Left renal pelvis (tissue), 4 donors: ENCODE measurements at places on chromosomes 5 and 9.

DNA sequence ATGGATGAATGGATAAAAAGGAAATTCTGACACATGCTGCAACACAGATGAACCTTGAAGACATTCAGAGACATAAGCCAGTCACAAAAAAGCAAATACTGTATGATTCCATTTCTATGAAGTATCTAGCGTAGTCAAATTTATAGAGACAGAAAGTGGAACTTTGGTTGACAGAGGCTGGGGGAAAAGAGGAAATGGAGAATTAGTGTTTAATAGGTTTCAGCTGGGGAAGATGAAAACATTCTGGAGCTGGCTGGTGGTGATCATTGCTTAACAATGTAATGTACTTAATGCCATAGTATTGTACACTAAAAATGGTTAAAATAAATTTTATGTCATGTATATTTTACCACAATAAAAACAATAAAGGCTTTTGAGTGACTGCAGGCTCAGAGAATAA is 24.2 kb downstream of the PPIC start:
- no peak for DNase-seq

DNA sequence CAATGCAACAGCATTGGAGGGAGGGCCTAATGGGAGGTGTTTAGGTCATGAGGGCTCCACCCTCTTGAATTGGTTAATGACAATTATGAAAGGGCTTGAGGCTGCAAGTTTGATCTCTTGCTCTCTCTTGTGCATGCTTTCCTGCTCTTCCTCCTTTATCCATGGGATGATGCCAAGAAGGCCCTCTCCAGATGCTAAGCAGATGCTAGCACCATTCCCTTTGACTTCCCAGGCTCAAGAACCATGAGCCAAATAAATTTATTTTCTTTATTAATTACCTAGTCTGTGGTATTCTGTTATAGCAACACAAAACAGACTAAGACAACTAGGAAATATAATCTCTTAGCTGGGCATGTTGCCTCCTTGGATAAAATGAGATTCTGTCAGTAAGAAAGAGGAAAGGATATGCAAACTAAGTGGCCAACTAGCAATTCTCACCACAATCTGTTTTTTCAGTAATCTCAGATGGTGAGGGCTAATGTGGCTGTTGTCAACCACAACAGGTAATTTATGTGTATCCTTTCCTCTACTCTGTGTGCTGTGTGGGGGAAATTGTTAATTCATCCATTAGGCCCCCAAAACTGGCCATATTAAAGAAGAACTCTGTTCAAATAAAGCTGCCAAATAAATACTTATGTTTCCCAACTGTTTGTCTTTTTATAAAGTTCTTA is 269.1 kb upstream of the CD180 start:
- DNase-seq = no peak

DNA sequence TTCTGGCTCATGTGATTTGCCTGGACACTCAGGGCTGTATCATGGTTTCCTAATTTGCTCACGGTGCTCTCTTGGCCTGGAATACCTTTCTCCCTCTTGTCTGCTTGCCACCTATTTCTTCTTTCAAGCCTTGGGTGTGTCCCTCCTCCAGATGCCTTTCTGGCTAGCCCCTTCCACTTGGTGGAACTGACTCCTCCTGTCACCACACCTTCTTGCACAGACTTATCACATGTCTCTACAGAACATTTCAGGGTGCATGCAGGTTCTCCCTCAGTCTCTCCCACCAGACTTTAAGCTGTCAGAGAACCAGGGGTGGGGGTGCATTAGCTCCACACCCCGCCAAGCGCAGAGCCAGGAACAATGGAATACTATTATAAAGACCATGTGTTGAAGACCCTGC is 1.9 kb downstream of the TBC1D2 start:
- DNase-seq = no peak

DNA sequence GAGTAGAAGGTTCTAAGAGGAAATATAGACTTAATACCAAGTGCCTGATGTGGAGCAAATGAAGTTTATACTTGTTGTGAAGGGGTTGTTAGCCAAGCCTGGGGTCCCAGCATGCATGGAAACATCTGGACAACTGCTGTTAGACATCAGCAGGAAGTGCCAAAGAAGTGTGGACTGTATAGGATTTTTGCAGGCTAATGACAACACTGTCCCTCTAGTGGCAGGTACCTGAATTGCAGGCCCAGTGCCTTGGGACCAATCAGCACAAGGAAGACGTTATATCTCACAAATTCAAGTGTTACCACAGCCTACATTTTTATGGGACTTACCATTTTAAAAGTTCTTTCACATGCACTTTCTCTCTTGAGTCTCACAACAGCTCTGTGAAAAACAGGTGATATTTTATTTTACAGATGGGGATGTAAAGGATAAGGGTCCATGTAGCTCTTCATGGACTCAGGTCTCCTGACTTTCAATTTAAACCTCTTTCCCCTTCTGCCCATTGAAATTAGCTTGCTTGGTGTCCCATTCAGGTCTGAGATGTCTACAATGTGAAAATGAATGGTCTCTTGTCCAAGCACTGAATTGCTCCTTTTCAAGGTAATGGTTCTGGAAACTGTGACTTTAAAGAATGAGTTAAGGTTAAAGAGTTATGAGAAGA is 89.0 kb upstream of the MAP1B start:
- no peak for DNase-seq

DNA sequence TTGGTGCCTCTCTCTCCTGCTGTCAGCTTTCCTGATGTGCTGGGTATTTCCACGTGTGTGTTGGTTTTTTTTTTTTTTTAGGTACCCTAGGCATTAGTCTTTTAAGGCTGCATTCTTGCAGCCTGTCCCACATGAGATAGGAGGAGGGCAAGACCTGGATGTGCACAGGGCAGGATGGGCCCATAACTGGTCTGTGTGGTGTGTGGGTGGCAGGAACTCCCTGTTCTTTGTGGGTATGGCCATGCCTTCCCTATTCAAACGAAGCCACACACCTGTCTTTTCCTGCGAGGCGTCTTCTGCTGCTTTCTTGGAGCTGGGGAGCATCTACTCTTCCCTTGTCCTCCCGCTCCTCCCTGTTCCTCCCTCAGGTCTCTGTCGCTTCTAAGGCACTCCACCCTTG is 6.8 kb downstream of the SYK start:
- no peak for DNase-seq

DNA sequence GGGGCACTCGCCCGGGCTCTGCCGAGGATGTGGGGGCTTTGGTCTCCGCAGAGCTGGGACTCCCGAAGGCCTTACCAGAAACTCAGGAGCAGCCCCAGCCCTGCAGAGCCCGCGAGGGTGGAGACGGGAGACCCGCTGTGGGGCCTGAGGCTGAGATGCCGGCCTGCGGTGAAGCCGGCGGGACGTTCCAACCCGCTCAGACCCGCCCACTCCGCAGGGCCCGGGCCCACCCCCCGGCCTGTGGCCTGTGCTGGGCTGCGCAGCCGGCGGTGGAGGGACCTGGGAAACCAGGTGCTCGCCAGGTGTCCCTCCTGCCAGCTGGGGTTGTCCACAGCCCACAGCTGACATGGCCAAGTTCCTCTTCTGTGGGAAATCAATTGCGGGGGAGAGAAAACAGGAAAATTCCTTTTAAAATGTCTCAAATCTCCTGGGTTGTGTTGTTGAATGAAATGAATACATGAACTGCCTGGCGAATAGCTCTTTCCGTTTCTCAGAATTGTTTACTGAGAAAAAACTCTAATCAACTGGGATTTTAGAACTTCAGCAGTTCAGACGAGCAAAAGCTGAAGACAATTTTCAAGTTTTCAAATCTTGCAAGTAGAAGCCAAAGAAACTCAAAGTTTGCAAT is 49.0 kb upstream of the IRX4 start:
- no peak for DNase-seq

GRCh38 chr9:110077925-110078324 is 130.0 kb downstream of the C9orf152 start:
- DNase-seq = no peak

DNA sequence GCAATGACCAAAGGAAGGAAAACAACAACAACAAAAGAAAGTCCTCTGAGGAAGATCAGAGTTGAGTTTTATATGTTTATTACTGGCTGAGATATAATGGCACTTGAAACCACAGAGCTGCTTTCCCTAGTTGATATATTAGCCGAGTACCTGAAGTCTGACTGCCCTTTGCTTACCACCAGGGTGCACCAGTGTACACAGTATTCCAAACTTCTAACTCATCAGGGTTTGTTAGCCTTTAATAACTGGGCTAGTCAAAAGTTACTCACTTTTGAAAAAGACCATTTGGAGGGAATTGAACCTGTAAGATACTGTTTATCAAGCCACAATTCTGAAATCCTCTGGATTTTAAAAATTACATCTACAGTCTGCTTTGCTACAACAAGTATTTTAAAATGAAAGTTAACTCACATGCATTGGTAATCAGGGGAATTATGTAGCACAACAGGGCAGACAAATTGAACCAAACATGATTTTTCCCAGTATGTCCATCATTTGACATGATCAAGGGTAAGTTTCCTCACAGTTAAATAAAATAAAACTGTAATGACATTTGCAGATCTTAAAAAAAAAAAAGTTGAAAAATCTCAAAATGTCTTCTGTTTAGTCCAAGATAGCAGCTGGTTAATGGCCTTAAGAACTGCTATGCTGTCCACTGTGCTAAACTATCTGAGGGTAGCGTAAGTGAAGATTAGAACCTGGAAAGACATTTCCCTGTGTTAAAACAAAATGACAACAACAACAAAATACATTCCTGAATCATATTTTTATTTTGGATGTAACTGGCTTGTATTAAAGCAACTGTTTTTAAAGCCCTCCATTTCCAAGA is 57.3 kb upstream of the C6 start:
- no peak for DNase-seq

DNA sequence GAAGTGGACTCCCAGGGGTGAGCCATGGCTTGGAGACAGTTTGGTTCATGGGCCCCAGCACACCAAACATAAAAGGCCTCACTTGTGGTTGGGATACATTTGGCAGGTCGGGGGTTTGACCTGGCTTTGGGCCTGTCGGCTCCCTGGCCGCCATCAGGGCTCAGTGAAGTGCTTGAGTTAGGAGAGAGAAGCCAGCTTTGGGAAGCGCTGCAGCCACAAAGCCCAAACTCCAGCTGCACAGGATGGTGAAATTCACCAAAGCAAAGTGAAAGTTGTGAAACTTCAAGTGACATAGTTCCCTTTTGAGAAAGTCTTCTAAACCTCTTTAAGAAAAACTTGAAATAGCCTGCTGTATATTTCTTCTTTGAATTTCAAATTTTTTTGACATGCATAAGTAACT is 27.5 kb downstream of the SLC46A2 start:
- no peak for DNase-seq
